Cerebellar cortex (tissue), 1 donor: ENCODE measurements at places on chromosomes 7 and 10.

DNA sequence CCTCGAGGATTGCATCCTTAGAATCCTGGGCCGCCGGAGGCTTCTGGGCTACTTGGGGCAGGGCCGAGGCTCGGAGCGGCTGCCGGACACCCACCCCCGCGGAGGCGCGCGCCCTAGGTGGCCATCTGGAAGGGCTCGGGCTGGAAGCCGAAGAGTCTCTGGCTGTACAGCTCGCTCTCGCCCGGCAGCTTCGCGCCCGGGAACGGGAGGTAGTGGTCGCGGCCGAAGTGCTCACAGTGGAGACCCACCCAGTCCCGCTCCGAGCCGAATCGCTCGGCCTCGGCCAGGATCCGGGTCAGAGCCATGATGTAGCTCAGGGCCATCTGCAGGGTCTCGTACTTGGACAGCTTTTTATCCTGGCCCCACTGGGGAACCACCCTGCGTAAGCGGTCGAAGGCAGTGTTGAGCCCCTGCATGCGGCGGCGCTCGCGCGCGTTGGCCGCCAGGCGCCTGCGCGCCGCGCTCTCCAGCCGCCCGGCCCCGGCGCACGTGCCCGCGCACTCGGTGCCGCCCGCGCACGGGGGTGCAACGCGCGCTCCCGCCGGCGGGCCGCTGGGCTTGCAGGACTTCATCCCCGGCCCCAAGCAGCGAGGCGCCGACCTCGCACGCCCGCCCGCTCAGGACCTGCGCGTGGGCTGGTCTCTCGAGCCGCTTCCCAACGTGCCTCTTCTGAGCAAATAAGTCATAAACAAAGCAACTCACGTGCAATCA lies 652 bp downstream of the ATOH7 start:
- DNase-seq = peak; percentile 68

DNA sequence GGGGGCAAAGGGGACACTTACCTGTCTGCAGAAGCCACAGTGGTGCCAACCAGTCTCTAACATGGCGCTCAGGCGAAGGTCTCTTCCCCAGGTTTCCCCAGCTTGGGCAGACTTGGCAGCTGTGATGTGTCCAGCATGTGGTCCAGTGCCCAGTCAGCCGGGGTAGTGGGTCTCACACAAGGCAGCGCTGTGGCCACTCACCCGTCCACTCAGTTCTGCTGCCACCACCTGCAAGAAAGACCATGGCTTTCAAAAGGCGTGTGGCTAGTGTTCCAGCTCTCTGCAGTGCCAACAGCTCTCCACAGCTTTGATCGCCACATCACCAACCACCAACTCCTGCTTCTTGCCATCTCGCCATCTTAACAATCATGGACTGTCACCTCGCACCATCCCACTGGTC lies 259.6 kb downstream of the USP6NL start:
- DNase-seq = no peak

GRCh38 chr10:70350501-70350900 lies 31.9 kb downstream of the LRRC20 start:
- no peak for DNase-seq

DNA sequence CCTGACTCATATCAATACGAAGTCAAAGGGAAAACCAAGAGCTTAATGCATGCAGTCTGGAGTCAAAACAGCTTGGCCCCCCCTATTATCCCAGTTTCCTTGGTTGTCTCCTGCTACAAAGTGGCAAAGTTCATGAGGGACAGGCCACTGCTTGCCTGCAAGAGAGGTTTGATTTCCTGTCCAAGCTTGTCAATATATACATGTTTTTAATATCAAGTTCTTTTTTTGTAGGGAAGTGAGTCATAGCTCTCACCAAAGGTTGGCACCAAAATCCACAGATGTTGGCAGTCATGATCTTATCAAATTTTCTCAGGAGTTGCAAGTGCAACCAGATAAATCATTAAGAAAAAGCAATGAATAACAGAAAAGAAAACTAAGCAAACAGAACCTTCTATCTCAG lies 176.8 kb downstream of the COBL start:
- no peak for DNase-seq

GRCh38 chr7:137439829-137440825 lies 96.6 kb upstream of the PTN start:
- no peak for DNase-seq

GRCh38 chr10:72421885-72422540 lies 67.3 kb upstream of the DNAJB12 start:
- DNase-seq = no peak

DNA sequence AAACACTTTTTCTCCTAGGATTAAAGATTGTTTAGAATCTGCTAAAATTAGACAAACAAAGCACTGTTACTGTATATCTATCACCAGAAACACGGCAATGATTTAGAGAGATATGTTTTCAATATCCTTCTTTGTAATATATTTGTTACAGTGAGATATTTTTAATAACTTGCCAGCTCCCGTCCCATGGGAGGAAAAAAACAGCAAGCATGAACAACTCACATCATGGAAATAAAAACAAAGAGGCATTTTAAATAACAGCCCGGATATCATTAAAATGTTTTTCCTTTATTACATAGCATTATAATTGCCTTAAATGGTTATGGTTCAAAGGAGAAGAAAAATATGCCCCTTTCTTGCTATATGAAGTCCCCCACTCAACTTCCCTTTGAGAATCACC lies 272.1 kb downstream of the BMPER start:
- DNase-seq = no peak

DNA sequence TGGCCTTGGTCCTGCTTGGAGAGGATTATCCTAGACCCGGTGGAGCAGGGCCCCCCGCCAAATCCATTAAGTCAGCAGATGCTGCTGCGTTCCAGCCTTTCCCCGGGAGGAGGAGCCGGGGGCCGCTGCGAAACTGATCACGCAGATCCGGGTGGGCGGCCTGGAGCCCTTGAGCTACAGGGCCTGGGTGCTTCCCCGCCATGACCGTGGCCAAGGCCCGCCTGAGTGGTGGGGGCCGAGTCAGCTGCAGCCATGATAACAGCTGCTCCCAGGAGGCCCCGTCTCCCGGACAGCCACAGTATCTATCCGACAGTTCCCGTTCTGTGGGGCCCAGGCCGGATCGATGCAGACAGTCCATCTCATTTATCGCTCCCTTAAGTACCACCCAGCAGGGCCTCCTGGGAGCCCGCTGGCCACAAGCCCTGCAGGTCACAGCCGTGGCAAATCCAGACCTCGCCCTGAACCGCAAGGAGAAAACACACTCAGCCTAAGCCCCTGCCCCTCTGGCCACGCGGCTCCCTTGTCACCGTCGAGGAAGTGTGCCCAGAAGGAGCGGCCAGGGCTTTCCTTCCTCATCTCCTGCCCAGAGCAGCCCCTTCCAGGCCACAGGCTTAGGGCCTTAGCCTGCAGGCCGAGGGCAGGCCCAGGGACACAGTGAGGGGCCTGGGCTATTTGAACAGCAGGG lies 34.4 kb upstream of the SLC29A4 start:
- DNase-seq = peak; percentile 30

GRCh38 chr10:17247210-17247609 lies 19.2 kb downstream of the VIM start:
- DNase-seq = no peak

DNA sequence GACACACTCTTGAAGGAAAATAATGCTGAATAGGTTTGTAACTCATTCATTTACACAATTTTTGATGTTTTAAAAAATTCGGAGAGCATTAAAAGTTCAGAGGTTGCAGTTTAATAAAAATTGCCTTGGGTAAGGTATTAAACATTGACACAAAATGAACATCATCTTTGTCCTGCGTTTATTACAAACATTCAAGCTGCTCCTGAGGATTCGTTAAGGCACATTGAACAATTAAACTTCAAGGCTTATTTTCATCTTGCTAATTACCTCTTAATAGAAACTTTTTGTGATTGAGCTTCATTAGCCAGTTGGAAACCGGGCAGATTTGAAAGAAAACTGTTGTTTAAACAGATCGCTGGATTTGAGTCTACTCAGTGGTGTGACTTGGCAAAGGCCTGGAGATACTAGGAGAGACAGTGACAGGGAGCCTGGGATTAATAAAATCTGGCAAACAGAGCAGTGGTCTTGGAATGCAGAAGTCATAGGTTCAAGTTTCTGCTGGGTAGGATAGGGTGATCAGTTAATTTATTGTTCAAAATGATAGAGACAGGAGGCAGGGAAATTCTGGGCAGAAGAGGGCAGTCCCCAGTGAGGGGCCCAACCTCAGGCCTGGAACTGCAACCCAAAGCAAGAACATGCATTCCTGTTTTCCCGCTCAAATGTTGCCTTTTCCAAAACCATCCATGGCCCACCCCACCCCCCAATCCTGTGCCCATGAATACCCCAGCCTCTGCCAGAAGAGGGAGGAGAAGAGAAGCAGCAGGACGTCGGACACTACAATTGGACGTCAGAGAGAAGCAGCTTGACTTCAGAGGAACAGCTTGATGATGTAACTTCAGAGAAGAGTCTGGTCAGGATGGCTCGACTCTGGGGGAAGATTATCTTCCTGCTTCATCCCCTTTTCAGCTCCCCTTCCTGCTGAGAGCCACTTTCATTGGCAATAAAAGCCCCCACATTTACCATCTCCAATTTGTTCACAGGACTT lies 43.5 kb upstream of the SLC35G1 start:
- DNase-seq = no peak

DNA sequence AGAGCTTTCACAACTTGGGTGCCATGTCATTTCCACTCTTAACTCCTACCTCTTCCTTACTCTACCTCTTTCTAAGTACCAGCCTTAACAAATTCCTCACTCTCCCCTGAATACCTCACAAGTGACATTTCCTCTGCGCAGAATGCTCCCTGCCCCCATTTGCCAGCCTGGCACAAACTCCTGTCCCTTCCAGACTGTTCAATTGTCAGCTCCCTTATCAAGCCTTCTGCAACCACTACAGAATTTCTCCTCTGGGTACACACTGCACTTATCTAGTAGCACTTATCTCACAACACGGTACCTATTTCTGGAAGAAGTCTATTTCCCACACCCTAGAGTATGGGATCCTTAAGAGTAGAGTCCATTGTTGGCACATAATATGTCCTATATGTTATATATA lies 39.1 kb upstream of the ANAPC16 start:
- no peak for DNase-seq

DNA sequence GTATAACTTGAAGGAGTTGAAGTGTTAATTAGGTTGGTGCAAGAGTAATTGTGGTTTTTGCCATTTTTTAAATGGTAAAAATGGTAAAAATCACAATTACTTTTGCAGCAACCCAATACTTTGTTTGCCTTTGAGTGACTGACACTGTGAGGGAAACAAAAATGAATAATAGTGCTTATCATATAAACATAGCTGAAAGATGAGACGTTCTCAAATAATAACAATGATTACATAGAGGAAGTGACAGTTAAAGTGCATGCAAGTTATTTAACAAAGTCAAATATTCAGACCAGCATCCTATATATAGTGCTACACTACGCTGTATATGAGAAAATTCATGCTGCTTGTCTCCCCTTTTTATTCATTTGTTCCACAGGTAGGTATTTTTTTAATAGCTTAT lies 4.7 kb upstream of the HBP1 start:
- no peak for DNase-seq

DNA sequence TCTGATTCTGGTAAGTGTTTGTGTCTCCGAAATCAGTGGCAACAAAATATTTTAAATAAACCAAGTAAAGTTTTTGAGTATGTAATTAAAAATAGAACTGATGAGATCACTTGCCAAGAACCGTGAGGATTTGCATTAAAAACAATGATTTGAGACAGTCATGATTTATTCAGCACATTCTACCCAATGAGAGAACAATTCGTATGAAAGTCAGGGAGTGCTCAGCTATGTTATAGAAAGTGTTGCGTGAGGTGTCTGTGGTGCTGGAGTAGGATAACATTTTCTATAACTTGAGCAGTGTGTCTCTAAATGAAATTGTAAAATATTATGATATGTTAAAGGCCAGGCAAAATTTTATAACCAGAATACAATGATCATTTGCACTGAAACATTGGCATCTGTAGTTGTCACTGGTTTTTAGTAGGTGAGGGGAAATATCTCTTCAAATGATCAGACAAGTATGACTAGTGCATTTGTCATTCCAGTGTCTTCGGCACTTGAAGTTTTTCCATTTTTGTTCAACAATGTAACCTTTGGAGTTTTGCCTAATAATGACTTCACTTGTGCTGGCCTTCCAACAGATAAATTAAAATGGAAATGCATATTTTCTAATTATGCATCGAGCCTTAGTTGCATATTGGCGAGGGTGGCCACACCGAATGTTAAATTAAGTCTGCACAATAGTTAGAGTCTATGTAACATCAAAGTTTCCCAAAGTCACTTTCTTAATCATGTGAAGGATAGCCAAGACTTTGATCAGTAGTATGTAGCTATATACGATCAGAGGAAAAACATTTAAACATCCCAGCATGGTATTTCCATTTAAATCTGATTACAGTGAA lies 335.9 kb downstream of the GFRA1 start:
- DNase-seq = no peak

DNA sequence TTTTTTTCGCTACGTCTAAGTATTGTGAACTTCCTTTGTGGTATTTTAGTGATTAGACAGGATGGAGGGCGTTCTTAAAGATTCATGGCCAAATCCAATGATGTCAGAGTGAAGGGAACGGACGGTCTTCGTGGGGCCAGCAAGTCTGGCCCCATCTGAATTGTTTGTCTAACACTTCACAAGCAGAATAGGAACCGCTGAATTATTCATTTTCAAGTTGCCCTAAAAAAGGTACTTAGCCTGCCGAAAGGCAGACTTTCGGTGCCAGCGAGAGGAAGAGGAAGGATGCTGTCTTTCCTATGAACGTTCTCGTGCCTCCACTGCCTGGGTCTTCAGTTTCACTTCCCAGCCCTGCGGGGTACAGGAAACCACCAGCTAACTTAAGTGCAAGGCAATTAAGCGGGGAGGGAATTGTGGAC lies 145.7 kb upstream of the SH2B2 start:
- DNase-seq = no peak

DNA sequence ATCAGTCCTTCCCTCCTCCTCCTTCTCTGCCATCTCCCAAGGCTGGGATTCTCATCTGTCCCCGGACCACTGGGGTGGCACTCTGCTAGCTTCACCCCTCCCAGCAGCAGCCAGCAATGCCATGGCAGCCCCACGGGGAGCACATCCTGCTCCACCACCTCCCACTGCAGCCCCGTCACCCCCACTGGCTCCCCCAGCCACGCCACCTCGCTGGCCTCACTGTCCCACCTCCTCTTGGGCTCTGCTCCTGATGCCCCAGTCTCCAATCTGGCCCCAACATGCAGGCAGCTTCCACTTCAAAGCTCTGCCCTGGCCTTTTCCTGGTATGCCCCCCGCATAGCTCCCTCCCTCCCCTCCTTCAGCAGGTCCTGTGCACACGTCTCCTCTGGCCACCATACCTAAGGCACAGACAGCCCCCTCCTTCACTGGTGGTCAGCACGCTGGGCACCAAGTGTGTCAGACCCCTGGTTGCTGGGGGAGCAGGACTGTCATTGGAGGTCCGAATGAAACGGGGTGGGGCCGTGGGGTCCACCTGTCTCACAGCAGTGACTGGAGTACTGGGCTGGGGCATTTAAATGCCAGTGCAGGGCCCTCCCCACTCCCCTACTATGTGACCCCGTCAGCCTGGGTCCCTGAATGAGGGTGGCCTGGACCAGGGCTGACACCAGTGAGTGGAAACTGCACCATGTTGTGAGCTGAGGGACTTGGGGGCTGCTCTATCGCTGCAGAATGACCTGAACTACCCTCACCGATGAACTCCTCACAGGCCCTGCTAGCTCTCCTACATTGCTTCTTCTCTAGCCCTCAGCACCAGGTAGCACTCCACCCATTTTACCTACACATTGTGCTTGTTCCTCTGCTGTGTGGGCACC lies 38.7 kb downstream of the RASGEF1A start:
- DNase-seq = no peak
